ENCODE measurements at places on chromosomes 16 and 17. TPM values are rescaled to one million over a fixed set of nuclear protein-coding genes. Genes with fewer than 3 reads are reported as not detected.
A peak's percentile ranks its signal among the peaks of the same experiment; 100 is the strongest.

GRCh38 chr17:63550817-63551639, 751 bp downstream of the DCAF7 start:
- DNase-seq = no peak

The ITGAD gene
- not detected for total RNA-seq

The AATK gene
- total RNA-seq = 0.08 TPM

DNA sequence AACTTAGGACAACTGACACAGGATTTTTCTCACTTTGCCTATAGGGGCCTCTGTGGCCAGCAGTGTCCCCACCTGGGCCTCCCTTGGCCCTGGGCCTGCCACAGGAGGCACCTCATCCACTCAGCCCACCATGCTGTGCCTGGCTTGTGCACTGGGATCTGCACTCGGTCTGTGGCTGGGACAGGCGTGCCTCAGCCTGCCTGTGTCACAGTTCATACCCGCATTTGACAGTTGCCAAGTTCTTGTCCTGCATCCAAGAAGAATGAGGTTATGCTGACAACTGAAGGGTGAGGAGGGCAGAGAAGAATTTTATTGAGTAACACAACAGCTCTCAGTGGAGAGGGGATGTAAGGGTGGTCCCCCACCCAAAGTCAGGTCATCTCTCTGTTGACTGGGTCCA, 36.0 kb downstream of the ZFP90 start:
- DNase-seq = no peak

GRCh38 chr16:81582655-81583441, 138.2 kb downstream of the CMIP start:
- DNase-seq = no peak

GRCh38 chr17:4541328-4542002, 13.7 kb downstream of the MYBBP1A start:
- DNase-seq = no peak

- DNase-seq = peak; percentile 85
These were observed 405 bp upstream of the CBLN1 start for GRCh38 chr16:49281843-49282642.

- DNase-seq = no peak
These were observed 2.5 kb downstream of the MTSS2 start for GRCh38 chr16:70683146-70683944.

DNA sequence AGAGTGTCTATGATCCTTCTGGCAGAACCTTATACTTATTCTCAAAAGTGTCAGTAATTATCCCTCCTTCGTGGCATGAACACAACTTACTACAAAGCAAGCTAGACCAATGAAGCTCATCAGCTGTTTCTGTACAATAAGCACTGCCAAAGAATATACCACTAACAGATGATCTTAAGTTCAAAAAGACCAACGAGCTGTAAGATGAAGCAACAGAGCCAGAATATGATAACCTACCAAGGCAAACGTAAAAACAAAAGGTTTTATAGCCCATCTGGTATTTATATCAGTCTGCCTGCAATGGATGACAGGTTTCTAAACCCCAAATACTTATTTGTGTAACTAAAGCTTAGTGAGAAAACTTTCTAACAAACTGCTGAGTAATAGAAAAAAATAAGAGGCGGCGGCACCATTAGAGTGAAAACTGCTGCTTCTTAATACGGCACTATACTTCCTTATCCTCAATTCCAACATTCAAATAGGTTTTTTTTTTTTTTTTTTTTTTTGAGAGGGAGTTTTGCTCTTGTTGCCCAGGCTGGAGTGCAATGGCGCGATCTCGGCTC, 22.1 kb downstream of the NME2 start:
- DNase-seq = no peak

DNA sequence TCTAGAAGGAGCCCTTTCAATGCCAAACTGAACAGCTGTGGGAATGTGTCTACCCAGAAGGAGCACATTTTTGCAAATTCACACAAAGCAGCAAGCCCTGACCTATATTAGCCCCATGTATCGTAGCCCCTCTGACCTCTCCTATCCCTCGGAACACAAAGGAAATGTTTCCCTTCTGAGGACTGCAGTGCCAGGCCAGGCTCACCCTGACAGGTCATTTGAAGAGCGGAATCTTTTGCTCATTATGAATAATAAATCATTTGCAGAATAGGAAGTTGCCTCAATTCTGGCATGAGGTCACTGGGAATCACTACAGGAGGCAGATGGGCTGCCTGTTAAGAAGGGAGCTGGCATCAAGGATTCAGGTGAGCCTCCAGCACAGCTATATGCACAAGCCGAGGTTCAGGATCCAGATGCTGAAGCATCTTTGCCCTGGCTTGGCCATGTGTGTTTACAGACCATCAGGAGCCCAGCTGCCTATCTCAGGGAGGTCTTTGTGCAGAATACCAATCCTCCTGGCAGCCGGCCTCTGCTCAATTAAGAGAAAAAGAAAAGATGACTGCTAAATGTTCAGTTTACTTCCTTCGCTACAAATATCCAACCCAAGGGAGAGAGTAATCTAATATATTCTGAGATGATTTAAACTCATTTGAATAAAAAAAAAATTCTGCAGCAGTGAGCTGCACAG, 119.4 kb downstream of the USP31 start:
- DNase-seq = no peak

GRCh38 chr17:8041249-8041928, 2.5 kb downstream of the ALOX15B start:
- DNase-seq = peak; percentile 52

The PIK3R6 gene
- total RNA-seq = not detected

The TP53TG3F gene
- not detected for total RNA-seq

DNA sequence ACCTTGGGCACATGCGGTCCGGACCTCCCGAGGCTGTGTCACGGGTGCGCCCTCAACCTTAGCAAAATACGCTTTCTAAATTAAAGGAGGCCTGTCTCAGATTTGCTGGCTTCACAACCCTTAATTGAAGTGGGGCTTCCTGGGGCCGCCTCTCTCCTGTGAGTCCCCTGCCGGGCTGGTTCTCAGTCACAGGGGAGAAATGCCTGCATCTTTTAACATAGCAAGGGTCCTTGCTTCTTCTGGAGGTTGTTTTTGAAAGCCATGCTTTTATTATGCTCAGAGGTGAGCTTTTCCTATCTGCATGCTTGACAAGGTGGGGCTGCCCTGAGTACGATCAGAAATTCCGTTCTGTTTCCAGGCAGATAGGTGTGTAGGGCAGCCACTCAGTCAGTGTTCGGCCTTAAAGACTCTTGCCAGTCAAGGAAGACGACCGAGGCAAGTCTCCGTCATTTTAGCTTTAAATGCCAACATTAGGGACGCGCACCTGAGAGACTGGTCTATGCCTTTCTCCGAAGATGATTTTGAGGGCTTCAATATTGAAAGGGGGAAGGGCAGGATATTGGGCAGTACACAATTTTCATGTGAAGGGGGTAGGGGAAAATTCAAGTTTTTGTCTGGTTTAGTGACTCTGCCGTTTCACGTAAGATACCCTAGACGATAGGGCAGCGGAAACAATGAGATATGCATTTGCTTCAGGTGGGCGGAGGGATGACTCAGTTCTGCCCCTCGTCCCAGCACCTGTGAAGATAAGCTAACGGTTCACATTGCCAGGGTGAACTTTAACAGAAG, 5.5 kb upstream of the SLC7A5 start:
- no peak for DNase-seq

The NOD2 gene
- total RNA-seq = not detected

GRCh38 chr16:3120435-3120834, 8.0 kb downstream of the ZNF205 start:
- DNase-seq = no peak

The FNDC8 gene
- total RNA-seq = not detected

The RECQL5 gene
- total RNA-seq = 14.3 TPM

GRCh38 chr16:55773859-55774549, 58.9 kb downstream of the CES1 start:
- no peak for DNase-seq

DNA sequence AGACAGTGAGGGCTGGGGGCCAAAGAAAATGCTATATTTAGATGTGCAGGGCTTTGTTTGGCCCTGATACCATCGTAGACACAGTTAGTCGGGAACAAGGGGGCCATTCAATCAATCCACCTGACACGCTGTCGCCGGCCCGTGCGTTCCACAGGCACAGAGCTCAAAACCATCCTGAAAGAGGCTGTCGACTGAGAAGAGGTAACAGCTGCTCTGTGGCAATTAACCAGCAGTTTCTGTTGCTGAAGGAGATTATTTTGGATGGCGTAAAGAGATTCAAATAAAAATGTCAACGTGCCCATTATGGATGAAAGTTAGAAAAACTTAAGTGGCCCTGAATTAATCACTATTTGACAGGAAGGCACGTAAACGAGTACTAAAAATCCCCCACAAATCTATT, 276.2 kb upstream of the IRX5 start:
- no peak for DNase-seq

The KCNH4 gene
- total RNA-seq = 0.06 TPM

The NPIPB5 gene
- 4.1 TPM for total RNA-seq

- DNase-seq = no peak
These were observed 2.5 kb upstream of the METRNL start for GRCh38 chr17:83076938-83077337.

GRCh38 chr16:52747088-52747595, 200.2 kb upstream of the TOX3 start:
- no peak for DNase-seq

GRCh38 chr16:87681981-87682570, 79.8 kb downstream of the JPH3 start:
- DNase-seq = no peak

DNA sequence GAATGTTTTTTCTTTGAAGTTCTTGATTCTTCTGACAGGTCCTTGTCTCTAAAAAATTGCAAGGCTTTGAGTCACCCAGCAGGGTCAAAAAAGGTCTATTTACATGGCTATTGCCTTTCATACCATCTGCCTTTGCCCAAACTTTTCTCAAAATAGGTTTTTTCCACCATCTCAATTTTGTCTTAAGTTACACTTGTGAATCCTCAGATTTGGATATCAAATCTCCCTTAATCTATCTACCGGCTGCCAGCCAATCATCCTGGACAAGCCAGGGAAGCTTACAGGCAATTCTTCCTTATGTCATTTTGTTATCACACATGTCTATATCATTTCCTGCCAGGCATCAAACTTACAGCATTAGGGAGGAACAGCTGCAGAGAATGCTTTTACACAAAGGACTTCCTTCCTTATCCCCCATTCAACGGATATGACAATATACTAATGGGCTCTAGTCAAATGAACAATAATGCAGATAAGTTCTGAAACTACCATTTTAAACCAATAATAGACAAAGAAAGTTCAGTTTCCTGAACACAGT, 104.1 kb upstream of the CORO6 start:
- DNase-seq = no peak

GRCh38 chr17:36752096-36752888, 150.9 kb downstream of the MRM1 start:
- no peak for DNase-seq

The MYH3 gene
- 0.04 TPM for total RNA-seq

GRCh38 chr17:46790216-46790615, 28.3 kb downstream of the WNT3 start:
- no peak for DNase-seq

DNA sequence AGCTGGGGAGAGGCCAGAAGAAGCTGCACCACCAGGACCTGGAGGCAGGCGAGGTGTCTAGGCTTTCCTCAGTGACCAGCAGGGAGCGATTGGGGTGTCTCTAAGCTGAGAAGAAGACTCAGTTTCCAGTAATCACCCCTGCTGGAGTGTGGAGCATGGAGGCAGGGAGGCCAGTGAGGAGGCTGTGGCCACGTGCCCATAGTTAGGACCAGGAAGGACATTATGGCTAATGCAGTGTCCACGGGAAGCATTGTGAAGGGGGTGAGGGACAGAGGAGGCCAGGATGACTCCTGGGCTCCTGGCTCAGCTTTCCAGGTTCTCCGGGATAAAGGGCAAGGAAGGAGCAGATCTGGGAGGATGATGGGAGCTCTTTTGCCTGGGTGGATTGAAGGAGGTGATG, 5.7 kb downstream of the KRT13 start:
- DNase-seq = no peak

The FAM171A2 gene
- total RNA-seq = 3.4 TPM

The ATP1B2 gene
- total RNA-seq = not detected

DNA sequence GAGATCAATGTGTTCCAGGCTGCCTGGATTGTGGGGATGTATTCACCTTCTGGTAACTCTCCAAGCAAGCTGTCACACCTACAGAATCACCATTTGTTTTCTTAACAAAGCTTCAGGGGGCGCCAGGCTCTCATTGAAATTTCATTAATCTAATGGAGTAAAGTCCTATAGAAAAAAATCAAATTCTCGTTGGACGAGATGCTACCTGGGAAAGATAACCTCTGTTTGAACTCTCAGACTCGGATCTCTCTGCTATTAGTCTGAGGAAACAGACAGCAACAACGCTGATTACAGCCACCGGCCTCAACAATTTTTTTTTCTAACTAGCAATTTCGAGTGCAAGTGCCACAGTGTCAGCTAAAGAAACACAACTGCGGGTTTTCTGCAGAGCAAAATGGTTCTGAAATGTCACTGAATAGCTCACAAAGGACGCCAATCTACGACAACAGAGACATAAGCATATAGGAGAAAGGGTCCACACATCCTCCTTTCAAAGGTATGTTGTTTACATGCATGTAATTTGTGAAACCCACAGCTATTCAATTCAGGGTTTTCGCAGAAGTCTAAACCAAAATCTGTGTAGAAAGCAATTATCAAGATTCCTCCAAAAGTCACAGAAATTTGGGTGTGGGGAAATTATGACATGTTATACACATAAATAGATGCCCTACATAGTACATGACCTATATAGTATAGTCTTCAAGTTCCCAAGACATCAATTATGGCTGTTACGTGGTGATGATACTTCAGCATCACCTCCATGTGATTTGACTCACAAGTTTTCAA, 135.8 kb downstream of the SKAP1 start:
- no peak for DNase-seq

The STX1B gene
- not detected for total RNA-seq

The TEKT5 gene
- total RNA-seq = not detected

GRCh38 chr16:51050377-51050706, 100.7 kb downstream of the SALL1 start:
- DNase-seq = no peak

DNA sequence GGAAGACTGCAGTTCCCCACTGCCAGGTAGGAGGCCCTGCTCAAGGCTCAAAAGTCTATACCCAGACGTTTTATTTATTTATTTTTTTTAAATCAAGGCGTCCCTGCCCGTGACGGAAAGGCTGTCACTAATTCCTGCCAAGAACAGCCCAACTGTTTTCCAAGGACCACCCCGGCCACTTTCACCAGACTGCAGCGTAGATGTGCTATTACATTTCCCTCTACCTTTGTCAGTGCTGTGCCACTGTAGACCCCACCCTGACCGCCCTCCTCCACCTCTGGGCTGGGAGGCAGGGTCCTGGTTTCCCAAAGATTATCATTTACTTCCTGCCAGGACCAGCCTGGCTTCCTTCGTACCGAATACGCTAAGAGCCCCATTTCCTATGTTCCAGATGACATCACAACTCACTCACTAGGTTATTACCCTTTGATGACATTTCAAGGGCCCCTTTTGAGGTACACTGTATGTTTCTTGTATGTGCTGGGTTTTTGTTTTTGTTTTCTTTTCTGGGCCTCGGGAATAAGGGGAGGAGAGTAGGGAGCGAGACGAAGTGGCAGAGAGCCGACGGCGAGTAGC, 6.3 kb upstream of the RNF227 start:
- DNase-seq = no peak

DNA sequence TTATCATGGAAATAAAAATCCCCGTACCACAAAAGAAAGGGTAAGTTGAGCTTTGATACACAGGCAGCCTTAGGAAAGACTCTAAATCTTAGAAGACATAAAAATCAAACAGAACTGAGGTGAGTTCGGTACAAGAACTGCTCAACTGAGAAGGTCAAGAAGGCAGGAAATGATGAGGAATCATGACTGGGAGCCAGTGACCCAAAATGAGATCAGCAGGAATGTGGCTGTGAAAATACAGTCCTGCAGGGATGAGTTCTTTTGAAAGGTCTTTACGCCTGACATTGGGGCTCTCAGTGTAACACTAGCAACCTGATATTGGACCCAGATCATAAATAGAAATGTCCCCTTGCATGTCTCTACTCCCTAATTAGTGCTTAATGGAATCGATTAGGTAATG, 56.3 kb upstream of the CDH11 start:
- DNase-seq = no peak

All from H4 (cell line).